A172 (cell line): ENCODE measurements at places on chromosomes 6 and 20.
A peak's percentile ranks its signal among the peaks of the same experiment; 100 is the strongest.

DNA sequence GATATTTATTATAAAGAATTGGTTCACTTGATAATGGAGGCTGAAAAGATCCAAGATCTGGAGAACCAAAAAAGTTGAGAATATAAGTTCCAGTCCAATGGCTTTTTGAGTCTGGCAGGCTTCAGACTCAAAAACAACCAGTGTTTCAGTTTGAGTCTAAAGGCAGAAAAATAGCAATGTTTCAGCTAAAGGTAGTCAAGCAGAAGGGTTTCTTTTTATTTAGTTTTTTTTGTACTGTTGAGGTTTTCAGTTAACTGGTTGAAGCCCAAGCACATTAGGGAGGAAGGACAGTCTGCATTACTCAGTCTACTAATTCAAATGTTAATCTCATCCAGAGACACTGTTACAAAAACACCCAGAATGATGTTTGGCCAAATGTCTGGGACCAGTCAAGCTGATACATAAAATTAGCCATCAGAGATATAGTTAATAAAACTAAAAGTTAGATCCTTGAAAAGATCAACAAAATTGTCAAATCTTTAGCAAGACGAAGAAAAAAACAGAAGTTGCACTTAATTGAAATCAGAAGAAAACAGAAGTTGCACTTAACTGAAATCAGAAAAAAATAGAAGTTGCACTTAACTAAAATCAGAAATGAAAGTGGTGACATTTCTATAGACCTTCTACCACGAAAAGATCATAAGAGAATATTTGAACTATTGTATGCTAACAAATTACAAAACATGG is 980.3 kb upstream of the FLRT3 start:
- no peak for DNase-seq

DNA sequence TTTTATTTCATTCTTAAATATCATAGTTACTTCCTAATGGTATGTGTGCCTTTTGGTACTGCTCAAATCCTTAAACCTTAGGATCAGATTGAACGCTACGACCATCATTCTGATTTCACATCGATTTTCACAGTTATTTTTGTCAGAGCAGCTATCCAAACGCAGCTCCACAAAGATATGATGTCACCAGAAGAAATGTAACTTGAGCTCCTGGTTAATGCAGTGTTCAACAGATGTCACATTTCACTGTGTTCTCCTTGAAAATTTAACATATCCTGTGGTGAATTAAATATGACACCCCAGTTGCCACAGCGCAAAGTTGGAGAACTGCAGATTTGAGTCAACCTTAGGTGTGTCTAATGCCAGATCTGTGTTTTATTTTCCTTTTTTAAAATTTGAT is 81.4 kb downstream of the CTNNBL1 start:
- no peak for DNase-seq

- no peak for DNase-seq
These were observed 42.2 kb downstream of the PKIB start for GRCh38 chr6:122652431-122652830.

DNA sequence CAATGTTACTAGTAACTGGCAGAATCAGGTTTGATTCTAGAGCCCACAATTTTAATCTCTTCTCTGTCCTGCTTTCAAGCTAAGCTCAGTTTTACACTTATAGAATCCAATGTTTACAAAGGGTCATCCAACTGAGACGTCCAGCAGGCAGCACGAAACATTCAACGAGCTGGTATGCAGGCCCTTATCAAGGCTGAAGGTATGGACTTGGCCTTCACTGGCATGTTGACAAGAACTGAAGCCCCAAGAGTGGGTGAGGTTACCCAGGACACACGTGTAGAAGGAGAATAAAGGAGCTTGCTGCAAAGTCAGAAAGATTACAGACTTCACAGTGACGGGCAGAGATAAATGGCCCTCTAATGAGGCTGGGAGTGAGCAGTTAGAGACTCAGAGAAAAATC is 187.4 kb downstream of the KIF16B start:
- no peak for DNase-seq

DNA sequence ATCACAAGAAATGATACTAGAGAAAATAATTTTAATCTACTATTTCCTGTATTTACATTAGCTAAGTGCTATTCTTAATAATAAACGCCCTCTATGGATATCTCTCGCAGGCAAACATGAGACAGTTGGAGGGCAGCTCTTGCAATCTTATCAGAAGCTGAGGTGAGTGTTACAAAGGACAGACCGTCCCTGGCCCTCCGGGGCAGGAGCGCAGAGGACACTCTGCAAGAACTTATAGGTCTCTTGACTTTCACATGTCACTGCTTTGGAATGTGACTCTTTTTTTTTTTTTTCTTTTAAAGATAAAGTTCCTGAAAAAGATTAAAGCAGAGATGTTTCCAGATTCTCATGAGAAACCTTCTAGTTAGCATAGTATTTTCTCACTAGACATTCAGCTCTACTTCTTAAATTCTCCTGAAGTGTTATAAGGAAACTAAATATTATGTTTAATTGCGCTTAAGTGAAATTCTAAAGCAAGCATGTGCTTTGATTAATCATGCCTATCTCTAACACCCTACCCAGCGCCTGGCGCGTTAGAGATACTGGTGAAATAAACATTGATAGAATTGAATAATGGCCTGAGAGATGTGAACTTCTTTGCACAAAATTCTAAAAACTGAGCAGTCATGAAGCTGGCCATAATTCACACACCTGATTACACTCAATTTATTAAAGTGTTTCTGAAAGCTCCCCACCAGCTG is 57.4 kb downstream of the SYTL3 start:
- DNase-seq = peak; percentile 64

DNA sequence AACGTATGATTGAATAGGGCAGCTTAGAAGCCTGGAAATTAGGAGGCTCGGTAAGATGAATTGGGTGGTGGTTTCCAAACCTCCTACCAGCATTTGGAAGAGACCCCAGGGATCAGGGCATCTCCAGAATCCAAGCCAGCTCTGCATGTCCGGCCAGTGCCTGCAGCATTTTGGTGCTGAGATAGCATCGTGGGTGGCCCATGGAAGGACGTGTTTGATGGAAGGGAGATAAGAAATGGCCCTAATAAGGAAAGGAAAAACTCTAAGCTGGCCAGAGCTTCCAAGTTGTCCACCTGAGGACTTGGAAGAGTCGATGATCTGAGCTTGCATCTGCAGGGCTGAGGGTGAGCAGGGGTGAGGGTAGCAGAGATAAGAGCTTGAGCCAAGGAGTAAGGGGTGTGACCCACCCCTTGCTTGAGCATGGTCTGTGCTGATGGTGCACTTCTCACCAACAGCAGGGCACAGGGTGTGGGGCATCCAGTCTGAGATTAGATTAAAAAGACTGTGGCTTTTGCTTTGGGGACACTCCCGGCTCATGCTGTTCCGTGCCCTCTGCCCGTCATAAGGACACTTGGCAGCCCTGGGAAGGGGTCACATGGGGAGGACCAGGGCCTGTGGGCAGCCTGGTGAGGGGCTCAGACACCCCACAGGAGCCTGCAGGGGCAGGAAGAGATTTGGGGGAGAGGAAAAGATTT is 213.2 kb downstream of the ERMARD start:
- no peak for DNase-seq

DNA sequence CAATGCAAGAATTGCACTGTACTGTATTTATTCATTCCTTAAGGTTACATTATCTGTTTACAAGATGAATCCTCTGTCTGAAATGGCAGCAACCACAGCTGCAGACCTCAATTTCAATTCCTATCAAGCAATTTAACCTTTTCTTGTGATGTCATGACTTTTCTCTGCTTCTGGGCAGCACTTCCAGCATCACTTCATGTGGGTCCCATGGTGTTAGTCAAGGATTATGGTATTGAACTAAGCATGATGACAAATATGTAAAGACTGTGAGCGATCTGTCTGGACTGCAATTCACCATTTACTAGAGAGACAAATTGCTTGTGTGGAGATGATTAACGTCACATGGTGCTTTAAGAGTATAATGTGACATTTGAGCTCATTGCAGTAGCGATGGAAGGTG is 90.5 kb upstream of the CCN2 start:
- DNase-seq = no peak

DNA sequence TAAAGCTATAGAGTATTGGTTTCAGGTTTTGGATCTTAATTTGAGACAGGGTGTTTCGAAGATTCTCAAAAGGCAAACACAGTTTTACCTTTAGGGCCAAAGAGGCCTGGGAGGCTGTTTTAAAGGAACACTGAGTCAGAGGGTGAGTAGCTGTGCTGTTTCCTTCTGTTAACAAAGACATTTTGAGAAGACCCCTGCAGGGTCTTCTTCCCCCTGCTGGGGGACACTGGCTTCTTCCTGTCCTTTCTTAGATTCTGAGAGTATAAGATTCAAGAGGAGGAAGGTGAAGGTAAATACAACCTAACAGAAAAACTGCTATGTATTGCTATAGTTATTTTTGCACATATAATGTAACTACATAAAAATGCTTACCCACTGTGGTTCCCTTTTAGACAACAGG is 19.0 kb downstream of the HS3ST5 start:
- no peak for DNase-seq

DNA sequence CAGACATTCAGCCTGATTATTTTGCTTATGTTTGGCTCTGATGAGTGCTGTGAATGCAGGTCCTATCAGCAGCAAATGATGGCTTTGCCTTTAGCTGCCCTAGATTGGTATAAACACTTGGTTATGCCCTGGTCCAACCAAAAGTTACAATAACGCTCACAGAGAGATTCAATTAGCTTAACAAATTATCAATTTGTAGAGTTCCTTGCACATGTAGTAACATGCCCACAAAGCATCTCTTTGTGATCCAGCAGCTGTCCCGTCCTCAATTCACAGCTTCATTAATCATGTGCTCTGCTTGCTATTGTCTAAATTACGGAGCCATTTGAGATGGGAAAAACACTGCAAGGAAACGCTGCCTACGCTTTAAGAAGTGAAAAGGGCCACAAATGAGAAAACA is 457.9 kb downstream of the HDGFL1 start:
- no peak for DNase-seq

DNA sequence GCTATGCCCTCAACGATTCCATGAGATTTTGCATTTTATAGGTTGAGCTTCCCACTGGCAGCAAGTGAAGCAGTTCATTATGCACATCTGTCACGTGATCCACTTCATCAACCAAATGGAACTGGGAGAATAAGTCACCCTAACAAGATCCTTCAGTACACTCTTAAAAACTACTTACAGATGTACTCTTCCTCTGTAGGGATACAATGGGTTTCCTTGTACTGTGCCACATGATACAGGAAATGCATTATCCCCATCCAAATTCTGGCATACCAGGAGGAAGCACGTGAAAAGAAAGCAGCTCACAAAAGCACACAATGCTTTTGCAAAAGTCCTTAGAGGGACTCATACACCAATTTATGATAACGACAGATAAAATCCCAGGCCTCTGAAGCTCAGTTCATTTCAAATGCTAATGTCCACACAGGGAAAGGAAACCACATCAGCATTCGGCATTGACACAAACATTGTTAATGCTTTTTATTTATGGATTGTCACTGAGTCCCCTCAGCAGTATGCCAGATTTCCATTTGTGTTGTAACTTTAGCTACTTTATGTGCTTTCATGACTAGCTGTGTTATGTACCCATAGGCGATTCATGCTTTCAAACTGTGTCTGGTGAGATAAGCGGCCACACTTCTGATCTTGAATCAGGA is 58.1 kb upstream of the REV3L start:
- DNase-seq = no peak

GRCh38 chr20:21105429-21106170 is 558 bp downstream of the LINC00237 start:
- DNase-seq = no peak

GRCh38 chr6:17629824-17630510 is 29.9 kb downstream of the FAM8A1 start:
- no peak for DNase-seq

- peak; percentile 86 for DNase-seq
These were observed 6.8 kb upstream of the RIPK1 start for GRCh38 chr6:3061501-3061941.

- DNase-seq = no peak
These were observed 73.9 kb upstream of the BACH2 start for GRCh38 chr6:90370493-90370959.

GRCh38 chr20:13288357-13288756 is 67.3 kb downstream of the ISM1 start:
- no peak for DNase-seq

GRCh38 chr20:63696306-63696627 is 185 bp upstream of the TNFRSF6B start:
- DNase-seq = no peak

GRCh38 chr6:14453712-14454472 is 336.3 kb downstream of the CD83 start:
- DNase-seq = no peak

DNA sequence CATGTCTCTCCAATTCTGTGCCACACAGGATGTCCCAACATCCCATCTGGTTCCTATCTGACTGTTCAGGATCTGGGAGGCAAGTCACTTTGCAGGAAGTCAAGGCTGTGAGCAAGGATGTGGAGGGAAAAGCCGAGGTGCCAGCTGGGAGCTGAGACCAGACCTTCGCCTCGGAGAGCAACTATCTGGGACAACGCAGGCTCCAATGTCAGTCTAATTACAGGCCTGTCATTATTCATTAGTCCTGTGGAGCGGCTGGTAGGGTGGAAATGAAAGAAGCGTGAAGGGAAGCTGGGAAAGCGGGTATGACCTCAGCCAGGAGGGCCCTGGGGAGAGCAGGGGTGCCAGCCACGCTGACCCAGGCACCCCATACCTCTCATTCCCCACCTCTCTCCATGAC is 147.3 kb downstream of the UNC5CL start:
- DNase-seq = no peak

- DNase-seq = no peak
These were observed 103.5 kb upstream of the CARMIL1 start for GRCh38 chr6:25175681-25176080.

DNA sequence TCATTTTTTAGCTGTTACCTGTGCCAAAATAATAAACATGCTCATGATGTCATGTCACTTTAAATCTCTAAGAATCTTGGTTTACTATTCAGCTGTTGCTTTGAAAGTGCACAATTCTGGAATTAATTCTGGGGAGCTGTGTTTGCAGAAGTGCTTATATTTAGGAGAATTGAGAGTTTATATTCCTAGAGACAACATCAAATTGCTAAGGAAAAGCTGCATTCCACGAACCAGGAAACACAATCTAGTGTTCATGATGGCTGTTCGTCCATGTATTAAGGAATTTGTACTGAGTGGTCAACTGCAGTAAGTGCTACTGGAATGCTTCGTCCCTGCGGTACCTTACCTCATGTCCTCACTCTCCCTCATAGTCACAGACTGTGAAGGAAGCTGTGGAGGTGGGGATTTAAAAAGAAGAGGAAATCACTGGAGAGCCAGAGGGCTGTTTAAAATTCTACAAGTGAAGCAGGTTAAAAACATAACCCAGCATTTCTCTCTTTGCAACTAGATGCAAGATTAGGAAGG is 161.0 kb downstream of the TRMT11 start:
- DNase-seq = no peak

DNA sequence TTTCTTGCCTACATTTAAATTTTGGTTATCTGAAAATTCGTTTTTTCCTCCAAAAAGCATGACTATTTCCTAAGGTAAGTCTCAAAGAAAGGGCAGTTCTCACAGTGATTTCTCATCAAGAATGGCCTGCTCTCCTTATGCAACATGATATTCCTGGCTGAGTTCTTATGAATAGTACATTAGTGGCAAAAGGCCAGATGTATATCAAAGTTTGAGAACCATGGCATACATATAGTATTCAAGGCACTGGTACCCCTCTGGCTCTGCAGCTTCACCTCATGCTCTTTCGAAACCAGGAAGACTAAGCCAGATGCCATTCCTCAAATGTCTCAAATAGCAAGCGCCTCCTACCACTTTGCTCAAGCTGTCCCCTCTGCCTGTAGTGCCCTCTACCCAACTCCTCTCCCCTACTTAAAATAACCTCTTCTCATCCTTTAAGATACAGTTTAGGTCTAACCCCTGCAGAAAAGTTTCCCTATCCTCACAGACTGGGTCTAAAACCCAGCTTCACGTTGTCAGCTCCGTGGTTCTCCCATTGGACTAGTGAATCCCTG is 280.3 kb downstream of the HACE1 start:
- DNase-seq = no peak
